ENCODE measurements at places on chromosomes 3 and 15.

- DNase-seq = no peak
Observed at GRCh38 chr3:8200996-8201395, 300.6 kb upstream of the LMCD1 start.

DNA sequence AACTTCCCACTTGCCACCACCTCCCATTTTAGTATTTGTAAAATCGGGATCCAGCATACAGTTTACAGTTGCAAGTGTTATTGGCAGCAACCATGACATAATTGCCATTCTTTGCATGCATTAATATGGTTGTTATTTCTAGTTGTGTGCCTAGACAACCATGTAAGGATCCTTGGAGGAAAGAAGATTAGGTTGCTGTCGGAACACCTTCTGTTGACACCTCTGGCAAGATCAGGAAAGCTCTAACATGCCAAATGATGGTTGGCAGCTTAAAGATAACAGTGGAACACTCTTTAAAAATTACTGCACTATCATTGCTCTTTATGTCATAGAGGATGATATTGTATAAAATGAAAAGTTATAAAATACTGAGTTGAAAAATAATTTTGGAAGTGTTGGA is 313.5 kb upstream of the RARB start:
- DNase-seq = no peak

- no peak for DNase-seq
Observed at GRCh38 chr15:43094416-43095030, 11.3 kb downstream of the UBR1 start.

DNA sequence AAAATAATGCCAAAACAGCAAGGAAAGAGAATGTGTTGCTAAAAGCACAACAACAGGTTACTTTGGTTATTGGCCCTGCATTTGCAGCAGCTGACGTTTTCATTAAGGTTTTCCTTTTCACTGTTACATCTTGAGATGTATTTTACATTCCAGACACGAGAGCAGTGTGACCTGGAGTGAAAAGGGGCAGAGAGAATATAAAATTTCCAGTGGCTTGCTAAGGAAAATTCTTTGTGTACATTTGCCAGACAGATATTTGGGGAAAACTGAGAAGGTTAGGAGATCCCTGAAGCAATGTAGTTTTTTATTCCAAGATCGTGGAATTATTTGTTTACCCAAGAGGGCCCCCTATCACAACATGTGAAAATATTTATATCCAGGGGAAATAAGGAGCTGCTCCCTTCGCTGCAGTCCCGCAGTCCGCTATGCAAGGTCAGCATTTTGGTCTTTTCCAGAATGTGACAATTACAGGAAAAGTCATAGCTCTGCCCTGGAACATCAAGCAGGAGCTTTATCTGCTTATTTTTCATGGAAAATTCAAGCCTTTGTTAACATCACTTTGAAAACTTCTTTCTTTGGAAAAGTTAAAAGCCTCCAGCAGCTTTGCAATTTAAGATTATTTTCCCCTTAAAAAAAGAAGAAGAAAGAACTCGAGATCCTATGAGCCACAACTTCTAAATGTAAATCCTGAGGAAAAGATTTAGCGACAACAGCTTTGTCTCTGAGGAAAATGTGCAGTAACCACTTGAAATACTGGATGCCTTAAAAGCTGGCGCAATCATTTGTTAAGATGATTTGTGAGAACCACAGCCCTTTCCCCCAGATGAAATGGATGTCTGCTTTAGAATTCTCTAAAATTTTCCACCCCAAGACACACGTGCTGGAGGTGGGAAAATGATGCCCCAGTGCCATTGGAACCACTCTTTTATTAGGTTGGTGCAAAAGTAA is 256.4 kb upstream of the TPM1 start:
- no peak for DNase-seq

GRCh38 chr3:28669870-28670269 is 321.2 kb upstream of the AZI2 start:
- no peak for DNase-seq

DNA sequence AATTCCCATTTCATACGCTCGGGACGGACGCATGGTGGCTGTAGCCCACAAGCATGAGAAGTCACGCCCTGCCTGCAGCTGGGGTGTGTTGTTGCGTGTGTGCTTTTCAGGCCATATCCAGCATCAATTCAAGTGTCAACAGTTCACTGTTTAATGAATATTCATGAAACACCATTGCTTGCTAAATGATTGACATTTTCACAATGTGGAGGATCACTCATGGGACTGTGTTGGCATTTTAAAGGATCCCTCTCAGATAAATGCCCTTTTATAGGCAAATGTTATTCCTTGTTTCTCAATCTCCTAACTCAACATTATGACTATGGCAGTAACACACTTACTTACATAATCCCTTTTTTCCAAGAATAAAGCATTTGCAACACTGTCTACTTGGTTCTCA is 511.3 kb downstream of the GABRG3 start:
- DNase-seq = no peak

DNA sequence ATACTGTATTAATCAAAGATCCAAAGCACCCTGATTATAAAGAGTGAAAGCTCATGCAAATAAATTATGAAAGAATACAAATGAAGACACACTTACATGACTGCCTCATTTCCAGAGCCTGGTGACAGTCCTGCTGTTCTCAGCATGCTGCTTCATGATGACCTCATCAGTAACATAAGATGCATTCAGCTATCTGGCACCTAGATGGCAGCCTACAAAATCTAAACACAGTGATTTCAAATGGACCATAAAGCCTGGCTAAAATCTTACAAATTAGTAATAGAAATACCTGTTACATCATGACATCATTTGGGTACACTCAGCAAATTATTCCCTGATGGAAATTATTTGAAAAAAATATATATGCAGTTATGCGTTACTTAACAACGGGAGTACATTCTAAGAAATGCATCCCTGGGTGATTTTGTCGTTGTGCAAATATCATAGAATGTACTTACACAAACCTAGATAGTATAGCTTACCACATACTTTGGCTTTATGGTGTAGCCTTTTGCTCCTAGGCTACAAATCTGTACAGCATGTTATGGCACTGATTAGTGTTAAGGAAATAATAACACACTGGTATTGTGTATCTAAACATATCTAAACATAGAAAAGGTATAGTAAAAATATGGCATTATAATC is 207.2 kb downstream of the EPHA3 start:
- DNase-seq = no peak

GRCh38 chr15:71344316-71344715 is 229.0 kb downstream of the THSD4 start:
- DNase-seq = no peak

DNA sequence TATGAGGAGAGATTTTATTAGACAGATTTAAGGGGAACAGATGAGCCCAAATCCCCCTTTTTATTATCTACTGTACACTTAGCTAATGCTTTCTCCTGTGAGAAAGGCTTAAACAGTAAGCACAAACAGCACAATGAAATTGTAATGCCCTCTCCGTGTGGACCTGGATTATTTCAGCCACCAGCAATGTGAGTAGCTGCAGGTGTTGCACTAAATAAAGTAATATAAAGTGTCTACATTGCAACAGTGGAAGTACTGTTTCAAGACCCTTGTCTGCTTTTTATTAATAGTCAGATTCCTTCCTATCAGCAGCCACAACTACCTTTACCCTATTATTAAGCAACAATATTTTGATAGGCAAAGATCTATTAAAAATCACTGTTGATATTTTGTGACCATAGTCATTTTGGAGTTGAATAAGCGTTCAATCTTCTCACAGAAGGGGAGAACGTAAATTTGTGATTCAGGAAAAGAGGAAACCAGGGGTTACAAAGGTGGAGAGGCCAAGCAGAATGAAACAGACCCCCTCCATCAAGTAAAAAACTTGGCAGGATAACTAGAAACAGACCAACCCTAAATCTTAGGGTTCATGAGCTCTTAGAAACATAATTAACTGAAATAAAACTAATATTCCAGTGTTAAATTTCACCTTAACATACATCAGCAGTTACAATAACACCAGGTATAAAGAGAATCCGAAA is 422.6 kb downstream of the MECOM start:
- no peak for DNase-seq

- no peak for DNase-seq
Observed at GRCh38 chr3:98945666-98946065, 44.2 kb upstream of the DCBLD2 start.

DNA sequence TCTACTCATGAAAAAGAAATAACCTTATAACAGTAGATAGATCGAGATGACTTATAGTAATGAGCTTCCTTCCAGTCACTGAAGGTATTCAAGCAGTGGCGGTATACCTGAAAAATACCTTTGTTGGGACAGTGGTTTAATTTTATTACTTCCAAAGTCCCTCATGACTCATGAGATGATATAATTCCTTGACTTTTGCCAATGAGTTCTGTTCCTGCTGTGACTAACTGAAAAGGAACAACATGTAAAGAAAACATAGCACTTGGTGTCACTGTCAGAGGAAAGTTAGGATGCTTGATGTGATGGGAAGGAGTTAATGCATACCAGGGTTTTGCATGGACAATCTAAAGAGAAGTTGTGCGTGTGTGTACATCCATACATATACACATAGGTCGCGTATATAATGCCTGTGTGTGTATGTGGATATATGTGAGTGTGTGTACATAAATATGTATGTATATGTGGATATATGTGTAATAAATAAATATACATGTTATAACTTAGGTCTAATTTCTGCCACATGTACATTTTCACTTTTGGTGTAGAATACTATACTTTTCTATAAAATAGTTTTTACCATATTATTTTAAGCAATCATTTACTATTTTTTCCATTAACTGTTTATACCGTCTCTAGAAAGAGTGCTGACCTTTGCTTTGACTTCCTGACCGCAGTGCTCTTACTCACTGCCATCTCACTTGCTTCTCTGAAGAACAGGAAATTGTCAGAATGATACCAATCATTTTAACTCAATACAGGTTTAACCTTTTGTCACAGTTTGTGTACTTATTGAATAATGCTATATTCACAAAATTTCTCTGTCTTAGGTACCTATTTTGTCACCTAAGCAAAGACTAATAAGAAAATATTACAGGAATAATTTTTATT is 12.6 kb upstream of the PAK2 start:
- no peak for DNase-seq

GRCh38 chr3:1513662-1514061 is 420.8 kb downstream of the CNTN6 start:
- DNase-seq = no peak

DNA sequence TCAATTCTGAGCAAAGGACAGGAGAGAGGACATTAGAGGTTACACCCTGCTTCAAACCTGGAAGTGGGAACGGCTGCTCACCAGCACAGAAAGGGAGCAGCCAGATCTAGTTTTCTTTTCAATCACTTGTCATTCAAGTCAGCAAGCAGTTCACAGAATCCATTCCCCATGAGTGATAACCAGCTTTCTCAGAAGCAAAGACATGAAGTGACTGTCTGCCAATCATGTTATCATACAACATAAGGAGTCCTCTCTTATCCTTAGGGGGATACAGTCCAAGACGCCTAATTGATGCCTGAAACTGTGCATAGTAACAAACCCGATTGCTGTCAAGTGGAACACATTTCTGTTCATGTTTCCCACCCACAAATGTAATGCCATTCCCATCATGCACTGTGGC is 54.7 kb downstream of the FAM98B start:
- DNase-seq = no peak

DNA sequence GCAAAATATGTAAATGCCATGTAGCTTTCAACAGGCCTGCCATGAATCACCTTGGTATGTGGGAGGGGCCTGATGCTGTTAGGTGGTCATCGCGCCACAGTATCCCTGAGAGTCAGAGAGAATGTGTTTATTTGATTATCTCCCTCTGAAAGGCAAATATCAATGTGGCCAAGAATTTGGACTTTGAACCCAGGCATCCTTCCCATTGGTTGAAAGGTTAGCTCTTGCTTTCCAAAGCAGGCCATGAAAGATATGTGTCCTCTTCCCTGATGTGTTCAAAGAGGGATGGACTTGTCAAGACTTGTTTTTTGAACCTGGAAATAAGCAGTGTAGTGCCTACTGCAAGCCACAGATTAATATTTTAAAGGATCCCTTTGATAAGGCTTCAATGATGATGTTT is 36.7 kb downstream of the SRP14 start:
- DNase-seq = no peak

GRCh38 chr3:168828536-168828935 is 732.8 kb upstream of the GOLIM4 start:
- DNase-seq = no peak

- DNase-seq = no peak
Observed at GRCh38 chr3:150975086-150975991, 2.8 kb upstream of the CLRN1 start.

- DNase-seq = no peak
Observed at GRCh38 chr15:80643431-80643951, 51.6 kb upstream of the ABHD17C start.

DNA sequence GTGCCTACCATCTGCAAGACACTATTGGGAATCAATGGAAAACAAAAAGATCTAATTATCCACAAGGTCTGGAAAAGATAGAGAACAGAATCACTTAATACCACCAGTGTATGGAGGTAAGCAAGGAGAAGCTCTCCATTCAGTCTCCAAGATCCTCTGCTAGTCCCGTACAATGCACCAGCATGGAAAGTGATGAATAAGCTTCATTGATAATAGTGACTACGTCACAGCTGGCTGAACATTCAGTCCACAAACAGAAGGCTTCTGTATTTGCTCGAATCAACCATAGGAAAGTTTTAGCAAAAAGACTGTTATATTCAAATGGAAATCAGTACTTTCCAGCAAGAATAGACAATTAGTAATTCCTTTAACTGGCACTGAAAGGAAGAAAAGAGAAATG is 42.9 kb downstream of the IGSF11 start:
- DNase-seq = no peak

DNA sequence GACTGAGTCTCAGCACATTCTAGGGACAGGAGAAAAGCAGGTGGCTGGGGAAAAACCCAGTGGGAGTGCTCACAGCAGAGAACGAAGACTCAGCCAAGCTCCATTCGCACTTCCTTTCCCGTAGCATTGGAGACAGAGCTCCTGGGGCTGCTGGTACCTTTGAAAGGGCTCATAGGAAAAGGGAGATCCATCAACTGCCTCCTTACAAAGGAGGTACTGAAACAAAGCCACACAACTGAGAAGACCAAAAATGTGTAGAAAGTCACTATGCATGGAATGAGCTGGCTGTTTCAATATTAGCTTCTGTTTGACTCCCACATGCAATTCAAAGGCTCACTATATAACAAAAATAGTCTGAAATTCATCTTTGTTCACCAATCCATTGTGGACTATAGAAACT is 16.9 kb downstream of the STIMATE start:
- no peak for DNase-seq

DNA sequence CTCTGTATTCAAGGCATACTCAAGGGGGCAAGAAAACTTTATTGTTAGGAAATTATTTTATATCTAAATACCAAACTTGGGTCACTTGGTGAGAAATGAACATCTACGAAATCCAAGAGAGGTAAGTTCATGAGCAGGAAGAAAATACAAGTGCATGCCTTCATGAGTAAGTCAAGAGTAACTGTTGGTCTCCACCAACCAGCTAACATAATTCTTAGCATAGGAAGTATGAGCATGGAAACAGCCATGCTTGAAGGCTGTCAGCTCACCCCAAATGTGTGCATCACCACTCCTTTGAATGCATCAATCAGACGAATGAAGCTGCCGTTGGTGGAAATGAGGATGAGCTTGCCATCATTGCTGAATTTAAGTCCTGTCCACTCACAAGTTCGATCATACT is 13.9 kb downstream of the PPM1M start:
- DNase-seq = no peak

GRCh38 chr3:125098611-125099291 is 43.0 kb upstream of the HEG1 start:
- DNase-seq = no peak
